OCI-LY7 (cell line): ENCODE measurements at places on chromosomes 12 and 14.

GRCh38 chr12:92362785-92363184 lies 217.1 kb upstream of the BTG1 start:
- peak; percentile 85 for DNase-seq

DNA sequence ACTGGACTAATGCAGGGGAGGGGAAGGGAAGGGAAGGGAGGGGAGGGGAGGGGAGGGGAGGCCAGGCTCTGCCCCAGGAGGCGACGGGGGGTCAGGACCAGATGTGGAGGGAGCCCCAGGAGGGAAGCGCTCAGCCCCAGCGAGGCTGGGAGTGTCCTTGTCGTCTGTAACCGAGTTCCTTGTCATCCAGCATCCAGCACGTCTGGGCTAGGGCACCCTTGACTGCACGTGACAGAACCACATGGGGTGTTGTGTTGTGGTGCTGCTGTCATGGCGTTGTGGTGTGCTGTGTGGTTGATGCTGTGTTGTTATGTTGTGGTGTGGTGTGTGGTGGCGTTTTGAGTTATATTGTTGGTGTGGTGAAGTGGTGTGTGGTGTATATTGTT lies 28.4 kb upstream of the SFSWAP start:
- no peak for DNase-seq

- no peak for DNase-seq
Observed at GRCh38 chr12:121218588-121219352, 8.8 kb downstream of the P2RX4 start.

DNA sequence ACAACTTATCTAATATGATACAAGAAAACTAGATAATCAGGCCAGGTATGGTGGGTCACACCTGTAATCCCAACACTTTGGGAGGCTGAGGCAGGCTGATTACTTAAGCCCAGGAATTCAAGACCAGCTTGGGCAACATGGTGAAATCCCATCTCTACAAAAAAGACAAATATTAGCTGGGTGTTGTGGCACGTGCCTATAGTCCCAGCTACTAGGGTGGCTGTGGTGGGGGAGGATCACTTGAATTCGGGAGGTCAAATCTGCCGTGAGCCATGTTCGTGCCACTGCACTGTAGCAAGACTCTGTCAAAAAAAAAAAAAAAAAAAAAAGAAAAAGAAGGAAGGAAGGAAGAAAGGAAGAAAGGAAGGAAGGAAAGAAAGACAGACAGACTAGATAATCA lies 27.0 kb downstream of the ZCRB1 start:
- no peak for DNase-seq

- DNase-seq, result no peak
Observed at GRCh38 chr12:116701432-116701831, 36.4 kb downstream of the SPRING1 start.
